Hematopoietic multipotent progenitor cell (in vitro differentiated cells): ENCODE measurements at places on chromosomes 12 and 14.

GRCh38 chr12:30908722-30909348 lies 17.7 kb upstream of the TSPAN11 start:
- no peak for DNase-seq

DNA sequence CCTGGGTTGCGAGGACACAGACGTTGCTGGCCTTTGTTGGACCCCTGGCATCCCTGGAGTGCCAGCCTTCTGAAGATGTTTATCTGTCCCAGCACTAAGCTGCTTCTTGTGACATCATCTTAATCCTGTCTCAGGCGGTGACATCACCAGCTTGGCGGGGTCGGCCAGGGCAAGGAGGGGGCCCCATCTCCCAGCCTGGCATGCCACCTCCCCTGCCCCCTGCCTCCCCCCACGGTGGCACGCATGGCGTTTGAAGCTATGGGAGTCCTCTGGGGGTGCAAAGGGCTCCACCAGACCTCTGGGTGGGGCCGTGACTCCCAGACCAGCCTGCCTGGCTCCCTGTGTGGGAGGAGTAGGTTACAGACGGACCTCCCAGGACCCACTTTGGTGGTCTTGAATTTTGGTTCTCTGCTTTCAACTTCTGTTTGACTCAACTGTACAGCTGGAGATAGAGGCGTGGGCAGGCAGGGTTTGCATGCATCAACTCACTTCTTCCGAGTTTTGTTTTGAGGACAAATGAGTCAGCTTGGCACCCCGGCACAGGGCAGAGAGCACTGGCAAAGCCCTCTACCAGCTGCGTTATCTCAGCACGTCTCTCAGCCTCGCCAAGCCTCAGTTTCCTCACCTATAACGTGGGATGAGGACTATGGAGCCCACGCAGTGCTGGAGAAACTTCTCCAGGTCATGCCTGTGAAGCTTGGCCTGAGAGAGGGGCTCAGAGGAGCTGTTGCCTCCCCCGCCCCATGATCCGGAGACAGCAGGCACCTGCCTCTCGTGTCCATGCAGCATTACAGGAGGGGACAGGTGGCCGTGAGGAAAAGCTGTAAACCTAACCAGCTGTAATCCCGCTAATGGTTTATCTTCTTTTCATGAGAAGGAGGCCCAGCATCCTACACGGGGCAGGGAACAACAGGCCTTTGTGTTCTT lies 38.8 kb upstream of the EML1 start:
- no peak for DNase-seq

DNA sequence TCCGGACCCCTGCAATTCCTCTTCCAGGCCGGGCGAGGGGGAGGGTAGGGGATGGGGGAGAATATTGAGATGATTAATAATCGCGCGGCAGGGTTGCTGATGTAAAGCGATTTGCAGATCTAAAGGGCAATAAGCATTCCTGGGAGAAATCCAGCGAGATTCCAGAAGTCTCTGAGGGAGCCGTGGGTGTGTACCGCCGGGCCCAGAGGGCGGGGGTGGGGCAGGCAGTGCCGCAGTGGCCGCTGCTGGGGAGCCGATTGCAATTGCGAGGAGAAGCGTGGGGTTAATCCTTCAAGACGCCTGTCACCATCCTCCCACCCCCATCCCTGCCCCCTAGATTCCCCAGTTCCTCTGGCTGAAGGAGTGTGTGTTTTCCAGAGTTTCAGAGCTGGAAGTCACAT lies 16.4 kb downstream of the FOS start:
- no peak for DNase-seq

DNA sequence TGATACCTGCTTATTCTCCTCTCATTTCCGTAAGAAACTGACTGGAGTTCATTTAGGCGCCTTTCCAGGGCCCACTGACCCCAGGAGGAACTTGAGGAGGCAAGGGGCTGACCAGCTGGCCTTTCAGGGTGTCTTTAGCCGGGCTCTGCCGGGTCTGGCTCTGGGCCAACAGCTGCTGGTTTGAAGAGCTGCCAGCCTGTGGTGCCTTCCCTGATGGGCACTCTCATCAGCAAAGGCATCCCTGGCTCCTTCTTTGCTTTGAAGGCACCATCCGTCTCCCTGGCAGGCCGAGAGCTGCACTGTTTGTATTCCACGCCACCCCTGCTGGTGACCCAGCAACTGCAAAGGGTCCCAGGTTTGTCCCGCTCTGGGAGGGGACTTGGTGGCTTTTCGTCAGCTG lies 42.0 kb downstream of the IQSEC3 start:
- DNase-seq, result no peak

- DNase-seq, result no peak
These were observed 48.5 kb upstream of the OR5AU1 start for GRCh38 chr14:21204167-21205025.

- no peak for DNase-seq
These were observed 8.3 kb downstream of the ANKRD33 start for GRCh38 chr12:51896236-51896635.
